ENCODE measurements at places on chromosomes 1 and 21.

DNA sequence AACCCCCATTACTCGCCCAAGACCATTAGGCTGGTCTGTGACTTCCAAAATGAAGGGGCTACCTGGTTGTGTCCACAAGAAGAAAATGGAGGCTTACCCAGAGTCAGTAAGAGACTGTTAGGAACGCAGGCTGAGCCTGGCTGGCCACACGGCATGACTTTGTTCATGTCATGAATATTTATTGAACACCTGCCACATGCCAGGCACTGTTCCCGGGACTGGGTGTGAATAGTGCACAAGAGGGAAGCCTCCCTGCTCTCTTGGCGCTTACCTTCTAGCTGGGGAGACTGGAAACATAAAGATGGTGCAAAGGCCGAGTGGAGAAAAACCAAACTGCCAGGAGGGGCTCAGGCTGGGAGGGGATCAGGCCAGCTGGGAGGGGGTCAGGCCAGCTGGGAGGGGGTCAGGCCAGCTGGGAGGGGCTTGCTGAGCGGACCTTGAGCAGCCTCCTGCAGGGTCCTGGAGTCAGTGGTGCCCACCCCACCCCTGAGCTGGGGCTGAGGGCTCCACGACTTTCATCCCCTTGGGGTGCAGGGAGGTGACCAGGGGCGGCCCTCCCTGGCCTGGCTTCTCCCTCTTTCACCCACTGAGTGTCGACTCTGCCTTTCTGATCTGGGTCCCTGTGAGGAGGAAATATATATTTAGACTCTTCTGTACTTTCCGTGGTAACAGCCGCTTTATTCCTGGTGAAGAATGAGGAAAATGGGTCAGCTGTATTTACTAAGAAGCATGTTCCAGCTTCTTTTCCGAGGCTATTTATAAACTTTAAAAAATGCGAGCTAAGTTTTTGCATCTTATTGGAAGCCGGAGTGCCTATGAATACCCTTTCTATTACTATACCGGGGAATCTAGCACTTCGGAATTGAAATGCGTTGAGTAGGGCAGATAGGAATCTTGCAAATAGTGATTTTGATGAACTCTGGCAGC lies 139.0 kb downstream of the CAMTA1 start:
- DNase-seq: no peak

DNA sequence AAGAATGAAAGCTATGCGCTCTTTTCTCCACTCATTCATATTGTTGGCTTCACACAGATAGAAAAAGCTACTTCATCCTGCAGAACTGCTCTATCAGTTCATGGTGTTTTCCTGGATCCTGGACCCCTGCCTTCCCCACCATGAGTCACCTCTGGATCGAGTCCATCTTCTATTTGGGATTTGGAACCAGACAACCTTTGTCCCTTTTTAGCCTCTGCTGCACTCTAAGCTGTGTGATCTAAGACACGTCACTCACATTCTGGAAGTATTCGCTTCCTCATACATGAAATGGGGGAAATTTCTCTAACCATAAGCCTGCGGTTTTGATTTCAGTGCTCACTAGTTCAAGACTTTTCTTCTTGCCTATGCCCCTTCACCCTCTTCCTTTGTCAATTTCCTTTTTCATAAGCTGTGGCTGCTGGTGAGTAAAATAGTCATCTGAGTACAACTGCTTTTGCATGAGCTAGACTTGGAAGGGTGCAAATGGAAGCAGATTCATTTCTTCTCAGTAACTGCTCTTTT lies 14.1 kb upstream of the DEGS1 start:
- DNase-seq: no peak

- no peak for DNase-seq
Observed at GRCh38 chr1:59412718-59413326, 115.9 kb downstream of the FGGY start.

DNA sequence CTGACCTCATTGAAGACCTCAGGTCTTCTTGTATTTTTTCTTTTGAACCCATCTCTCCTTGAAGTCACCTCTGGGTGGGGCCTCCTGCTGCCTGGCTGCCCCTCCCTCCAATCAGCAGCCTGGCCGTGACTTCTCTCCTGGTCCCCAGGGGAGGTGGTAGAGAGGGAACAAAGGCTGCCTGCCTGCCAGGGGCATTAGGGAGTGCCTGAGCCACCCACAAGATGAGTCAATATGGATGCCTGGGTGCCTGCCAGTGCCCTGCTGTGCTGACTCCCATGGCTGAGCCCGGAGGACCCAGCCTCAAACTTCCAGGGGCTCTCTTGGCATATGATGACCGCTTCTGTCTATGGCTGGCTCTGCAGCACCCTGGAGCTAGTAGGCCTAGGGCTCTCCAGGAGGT lies 5.3 kb upstream of the CDCP2 start:
- no peak for DNase-seq

- DNase-seq: no peak
Observed at GRCh38 chr21:34198231-34199120, 125.1 kb downstream of the MRPS6 start.

DNA sequence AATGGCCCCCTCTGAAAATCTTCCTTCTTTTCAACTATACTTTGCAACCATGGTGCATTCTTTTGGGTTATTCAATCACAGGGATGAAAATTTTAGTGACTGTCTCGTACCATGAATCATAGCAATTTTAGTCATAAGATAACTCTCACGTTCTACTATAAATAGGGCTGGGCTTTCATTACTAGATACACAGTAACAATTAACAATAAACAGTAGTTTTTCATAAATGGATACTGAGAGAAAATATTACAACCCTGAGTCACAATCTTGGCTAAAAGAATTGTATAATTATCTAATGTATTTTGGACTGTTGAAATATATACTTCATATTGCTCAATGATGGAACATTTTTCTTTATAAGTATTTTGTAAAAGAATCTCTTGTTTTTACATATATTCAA lies 96.1 kb downstream of the TEX35 start:
- DNase-seq: no peak

DNA sequence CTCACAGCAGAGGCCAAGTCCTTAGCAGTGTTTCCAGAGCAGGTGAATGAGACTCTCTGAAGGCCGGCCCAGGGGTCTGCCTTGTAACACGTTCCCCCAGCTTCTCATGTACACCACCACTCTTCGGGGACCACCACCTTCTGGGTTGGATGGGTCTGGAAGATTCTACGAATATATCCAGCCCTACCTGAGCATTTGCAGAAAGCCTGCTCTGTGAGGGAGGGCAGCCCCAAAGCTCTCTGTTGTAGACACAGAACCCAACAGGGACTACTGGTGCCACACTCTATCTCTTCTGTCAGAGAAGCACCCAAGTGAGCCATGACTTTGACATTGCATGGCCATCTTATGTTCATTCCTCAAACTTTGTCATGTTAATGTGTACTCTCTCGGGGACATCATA lies 61.8 kb downstream of the CD247 start:
- DNase-seq: no peak

DNA sequence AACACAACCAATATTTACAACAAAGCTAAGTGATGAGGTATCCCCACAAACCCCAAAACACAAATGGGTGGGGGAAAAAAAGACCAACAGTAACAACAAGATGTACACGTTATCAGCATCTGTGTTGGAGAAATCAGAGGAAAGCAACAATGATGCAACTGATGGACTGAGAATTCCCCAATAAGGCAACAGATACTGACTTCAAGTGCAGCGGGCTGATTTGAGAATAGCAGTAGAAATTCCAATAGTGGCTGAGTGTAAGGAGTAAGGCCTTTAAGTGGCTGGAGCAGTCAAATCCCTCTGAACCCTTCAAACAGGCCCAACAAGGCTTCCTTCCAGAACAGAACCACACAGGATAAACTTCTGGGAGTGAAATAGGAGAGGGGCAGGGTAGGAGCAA lies 97.6 kb downstream of the TM2D1 start:
- DNase-seq: no peak

DNA sequence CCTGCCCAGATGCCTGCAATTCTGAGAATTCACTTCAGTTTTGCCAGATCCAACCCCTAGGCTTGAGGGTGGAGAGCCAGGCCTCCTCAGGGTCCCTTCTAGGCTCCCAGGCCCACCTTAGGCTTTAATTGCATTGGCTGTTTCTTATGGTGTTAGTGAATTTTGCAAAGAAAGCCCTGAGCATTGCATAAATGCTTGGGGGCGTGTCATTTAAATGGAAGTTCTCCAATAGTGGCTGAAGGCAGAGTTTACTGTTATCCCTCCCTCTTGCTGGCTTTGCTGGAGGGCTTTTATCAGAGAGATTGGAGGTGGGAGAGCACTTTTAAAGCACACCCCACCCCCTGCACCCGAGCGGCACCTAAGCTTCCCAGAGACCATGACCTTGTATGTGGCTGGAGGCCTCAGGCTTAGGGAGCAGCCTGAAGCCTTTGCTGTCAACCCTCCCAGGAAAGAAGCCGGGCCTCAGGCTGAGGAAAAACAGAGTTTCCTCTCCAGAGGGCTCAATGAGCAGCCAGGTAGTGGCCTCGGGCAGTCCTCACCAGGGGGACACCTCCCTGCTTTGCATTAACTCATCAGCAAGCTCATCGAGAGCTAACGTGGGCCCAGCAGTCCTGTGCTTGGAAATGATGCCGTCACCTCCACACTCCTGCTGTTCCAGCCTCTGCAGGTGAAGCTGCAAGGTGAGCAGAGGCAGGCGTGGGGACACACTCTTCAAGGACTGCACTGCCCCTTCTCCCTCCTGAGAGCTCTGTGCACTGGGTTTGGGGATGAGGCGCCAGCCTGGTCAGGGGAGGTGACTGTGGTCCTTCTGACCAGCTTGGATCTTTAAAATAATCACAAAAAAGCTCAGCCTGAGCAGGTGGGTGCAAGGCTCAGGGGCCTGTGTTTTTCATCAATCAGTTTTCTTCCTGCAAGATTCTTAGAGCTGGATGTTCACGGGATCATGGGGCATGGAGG lies 58.0 kb downstream of the STUM start:
- no peak for DNase-seq

- DNase-seq: no peak
Observed at GRCh38 chr1:155175927-155176371, 2.3 kb downstream of the TRIM46 start.

DNA sequence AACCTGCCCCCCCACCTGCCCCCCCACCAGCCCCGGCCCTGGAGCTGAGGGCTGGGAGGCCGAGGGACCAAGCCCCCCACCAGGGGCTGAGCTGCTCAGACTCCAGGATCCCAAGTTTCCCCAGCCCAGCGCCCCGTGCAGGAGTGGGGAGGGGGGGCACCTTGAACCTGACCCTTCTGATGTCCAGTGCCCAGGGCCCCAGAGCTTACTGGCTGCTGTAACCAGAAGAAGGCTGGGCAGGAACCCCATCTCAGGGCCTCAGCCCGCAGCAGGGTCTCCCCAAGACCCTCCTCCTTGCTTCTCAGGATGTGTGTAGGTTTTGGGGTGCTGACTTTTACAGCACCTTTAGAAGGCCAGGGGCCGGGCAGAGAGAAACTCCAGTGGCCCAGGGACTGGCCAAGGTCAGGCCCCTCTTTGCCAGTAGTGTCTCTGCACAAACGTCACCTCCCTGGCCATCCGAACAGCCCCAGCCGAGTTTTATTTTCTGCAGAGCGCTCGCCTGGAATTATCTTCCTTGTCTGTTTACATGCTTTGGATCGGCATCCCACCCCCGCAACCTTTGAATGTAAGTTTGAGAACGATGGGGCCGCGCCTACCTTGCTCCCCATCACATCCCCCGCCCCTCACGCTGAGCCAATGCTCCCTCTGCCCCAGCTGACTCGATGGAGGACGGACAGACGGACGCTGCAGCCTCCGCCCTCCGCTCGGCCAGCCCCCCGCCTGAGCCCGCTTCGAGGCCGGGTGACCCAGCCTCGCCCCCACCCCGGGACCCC lies 70.1 kb upstream of the CASZ1 start:
- DNase-seq: peak; percentile 8

GRCh38 chr1:76337542-76338219 lies 263.1 kb downstream of the ST6GALNAC3 start:
- no peak for DNase-seq

GRCh38 chr1:208841436-208841835 lies 597.3 kb upstream of the PLXNA2 start:
- DNase-seq: no peak

GRCh38 chr1:225987491-225988316 lies 11.4 kb downstream of the SDE2 start:
- DNase-seq: no peak

GRCh38 chr1:30933874-30934252 lies 25.3 kb upstream of the SDC3 start:
- no peak for DNase-seq

GRCh38 chr1:50605186-50605875 lies 182.1 kb upstream of the DMRTA2 start:
- no peak for DNase-seq

DNA sequence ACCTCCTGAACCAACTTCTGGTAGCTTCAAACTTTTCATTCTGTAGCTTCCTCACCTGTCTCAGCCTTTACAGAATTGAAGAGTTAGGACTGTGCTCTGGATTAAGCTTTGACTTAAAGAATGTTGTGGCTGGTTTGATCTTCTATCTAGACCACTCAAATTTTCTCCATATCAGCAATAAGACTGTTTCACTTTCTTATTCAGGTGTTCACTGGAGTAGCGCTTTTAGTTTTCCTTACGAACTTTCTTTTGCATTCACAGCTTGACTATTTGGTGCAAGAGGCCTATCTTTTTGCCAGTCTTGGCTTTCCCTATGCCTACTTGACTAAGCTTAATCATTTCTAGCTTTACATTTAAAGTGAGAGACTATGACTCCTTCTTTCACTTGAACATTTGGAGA lies 31.5 kb downstream of the FGGY start:
- DNase-seq: no peak

DNA sequence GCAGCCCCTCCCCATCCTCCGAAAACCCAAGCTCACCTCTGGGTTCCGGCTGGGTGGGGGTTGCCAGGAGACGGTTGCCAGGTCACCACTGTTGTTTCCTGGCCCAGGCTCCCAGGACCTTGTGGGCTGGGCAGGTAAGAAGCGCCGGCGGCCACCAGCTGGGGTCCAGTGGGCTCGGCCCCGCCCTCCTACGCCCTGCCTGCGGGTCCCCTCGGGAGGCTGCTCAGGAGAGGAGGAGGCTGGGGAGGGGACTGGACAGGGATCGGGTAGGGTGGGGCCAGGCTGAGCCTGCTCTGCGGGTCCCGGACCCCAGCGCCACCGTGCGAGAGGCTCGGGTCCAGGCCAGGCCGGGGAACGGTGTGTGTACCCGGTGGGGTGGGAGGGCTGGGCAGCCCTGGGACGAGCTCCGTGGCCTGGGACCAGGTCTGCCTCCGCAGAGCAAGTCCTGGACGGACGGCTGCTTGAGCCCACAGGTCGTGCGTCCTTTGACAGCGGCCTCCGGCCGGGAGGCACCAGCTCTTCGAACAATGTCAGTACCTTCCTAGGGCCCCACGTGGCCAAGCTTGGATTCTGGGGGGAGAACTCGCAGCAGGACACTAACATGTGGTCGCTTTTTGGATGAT lies at the start of gene TTLL10:
Gene TTLL10 (plus strand): TSS at position 88 of the 623 bp plus-strand sequence. CDS start 5,336 bp downstream, outside the sequence.
- DNase-seq: no peak

DNA sequence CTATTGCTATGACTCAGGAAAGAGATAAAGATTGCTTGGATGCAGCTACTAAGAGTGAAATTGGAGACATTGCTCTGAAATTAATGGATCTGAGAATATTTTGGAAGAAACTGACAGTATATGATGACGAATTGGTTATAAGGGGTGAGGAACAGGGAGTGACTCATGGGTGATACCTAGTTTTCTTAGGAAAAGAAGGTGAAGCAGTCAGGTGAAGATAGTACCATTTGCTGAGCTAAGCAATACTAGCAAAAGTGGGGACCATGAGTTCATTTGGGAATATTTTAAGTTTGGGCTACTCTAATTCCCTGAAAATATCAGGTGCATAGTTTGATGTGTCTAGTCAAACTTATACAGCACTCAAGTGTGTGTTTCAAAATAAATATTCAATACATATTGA lies 260.1 kb upstream of the NFIA start:
- DNase-seq: no peak
